A549 treated with GW870086 at 1 μM for 4 hours (cell line): ENCODE measurements at places on chromosomes 12 and 14. TPM values are rescaled to one million over a fixed set of nuclear protein-coding genes. Genes with fewer than 3 reads are reported as not detected.

The SLC5A8 gene
- not detected in 5 replicates for total RNA-seq

The NAV3 gene
- total RNA-seq = 4.3 to 12.1 TPM (median 9.2 TPM) in 5 replicates

The OR6C1 gene
- total RNA-seq = not detected in 5 replicates

The REM2 gene
- 0.28 to 0.62 TPM (median 0.40 TPM) in 5 replicates for total RNA-seq

The PAPLN gene
- total RNA-seq = 4.3 to 6.5 TPM (median 5.4 TPM) in 5 replicates

The PRR4 gene
- 0.51 to 4.2 TPM (median 2.0 TPM) in 5 replicates for total RNA-seq

The ALG10B gene
- 3.2 to 5.8 TPM (median 5.4 TPM) in 5 replicates for total RNA-seq

The HSPB8 gene
- total RNA-seq = 15.4 to 26.7 TPM (median 20.2 TPM) in 5 replicates

The AEBP2 gene
- 18.7 to 25.5 TPM (median 21.3 TPM) in 5 replicates for total RNA-seq

The NPAS3 gene
- total RNA-seq = not detected in 5 replicates

The BBOF1 gene
- total RNA-seq = 2.7 to 4.7 TPM (median 3.6 TPM) in 5 replicates

The SRRM4 gene
- not detected in 5 replicates for total RNA-seq

The C14orf180 gene
- not detected in 5 replicates for total RNA-seq

The SERPINA12 gene
- not detected in 5 replicates for total RNA-seq

The AHNAK2 gene
- 231 to 264 TPM (median 240 TPM) in 5 replicates for total RNA-seq

The HOXC12 gene
- total RNA-seq = not detected in 5 replicates

The DUSP6 gene
- total RNA-seq = 7.6 to 15.7 TPM (median 14.1 TPM) in 5 replicates

The KLRC4 gene
- total RNA-seq = not detected in 5 replicates

The IL26 gene
- not detected in 5 replicates for total RNA-seq

The TAS2R20 gene
- 0.09 to 0.21 TPM in 2 of 5 replicates, not detected in the others for total RNA-seq

The DTX1 gene
- total RNA-seq = 0.41 to 0.56 TPM (median 0.50 TPM) in 5 replicates

The KRT74 gene
- not detected in 5 replicates for total RNA-seq

The CDH24 gene
- 3.0 to 4.5 TPM (median 4.3 TPM) in 5 replicates for total RNA-seq

The SMOC1 gene
- 14.6 to 20.9 TPM (median 17.7 TPM) in 5 replicates for total RNA-seq

The PAWR gene
- total RNA-seq = 28.9 to 59.7 TPM (median 53.9 TPM) in 5 replicates

The KRT72 gene
- not detected in 5 replicates for total RNA-seq

The LMO3 gene
- total RNA-seq = 0.03 TPM in 1 of 5 replicates, not detected in the others

The TRIM9 gene
- total RNA-seq = 11.0 to 16.4 TPM (median 15.6 TPM) in 5 replicates

The LYZ gene
- 0.09 to 3.0 TPM (median 0.45 TPM) in 3 of 5 replicates, not detected in the others for total RNA-seq

The AICDA gene
- 0.13 to 0.34 TPM (median 0.23 TPM) in 4 of 5 replicates, not detected in the other for total RNA-seq

The OR4L1 gene
- total RNA-seq = not detected in 5 replicates

The CLBA1 gene
- total RNA-seq = 15.5 to 17.6 TPM (median 16.2 TPM) in 5 replicates

The KERA gene
- total RNA-seq = not detected in 5 replicates

The MGP gene
- not detected in 5 replicates for total RNA-seq

The KLRF1 gene
- not detected in 5 replicates for total RNA-seq

The RNASE3 gene
- not detected in 5 replicates for total RNA-seq

The SERPINA1 gene
- 1.1 to 3.1 TPM (median 1.8 TPM) in 5 replicates for total RNA-seq

The KRT5 gene
- total RNA-seq = 0.24 to 0.66 TPM (median 0.49 TPM) in 5 replicates
